ENCODE measurements at places on chromosomes 4 and X. TPM values are rescaled to one million over a fixed set of nuclear protein-coding genes. Genes with fewer than 3 reads are reported as not detected.

GRCh38 chr4:140372751-140373327 is 607 bp upstream of the SCOC start:
- no peak for DNase-seq

GRCh38 chr4:53908661-53909078 is 155.7 kb downstream of the CHIC2 start:
- DNase-seq: no peak

GRCh38 chr4:3452376-3452775 is 10.6 kb downstream of the HGFAC start:
- no peak for DNase-seq

GRCh38 chr4:81164126-81164525 is 50.9 kb downstream of the PRKG2 start:
- no peak for DNase-seq

GRCh38 chrX:47849778-47850177 is 13.1 kb downstream of the ZNF81 start:
- no peak for DNase-seq

DNA sequence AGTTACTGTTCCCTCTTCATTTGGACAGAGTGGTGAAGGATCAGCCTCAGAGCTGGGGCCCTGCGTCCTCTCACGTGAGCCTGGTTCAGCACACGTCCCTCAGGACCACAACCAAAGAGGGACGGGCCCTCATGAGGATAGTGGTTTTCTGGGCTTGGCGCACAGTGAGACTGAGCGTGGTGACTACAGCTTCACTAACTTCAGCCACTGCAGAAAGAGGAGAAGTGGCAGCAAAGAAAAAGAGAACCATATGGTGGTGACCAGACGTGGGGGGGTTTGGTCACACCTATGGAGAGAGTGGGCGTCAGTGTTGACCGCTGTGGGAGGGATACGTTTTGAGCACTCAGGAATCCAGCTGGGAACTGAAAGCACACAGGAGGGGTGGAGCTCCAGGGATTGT is 21.8 kb upstream of the TNIP3 start:
- no peak for DNase-seq

DNA sequence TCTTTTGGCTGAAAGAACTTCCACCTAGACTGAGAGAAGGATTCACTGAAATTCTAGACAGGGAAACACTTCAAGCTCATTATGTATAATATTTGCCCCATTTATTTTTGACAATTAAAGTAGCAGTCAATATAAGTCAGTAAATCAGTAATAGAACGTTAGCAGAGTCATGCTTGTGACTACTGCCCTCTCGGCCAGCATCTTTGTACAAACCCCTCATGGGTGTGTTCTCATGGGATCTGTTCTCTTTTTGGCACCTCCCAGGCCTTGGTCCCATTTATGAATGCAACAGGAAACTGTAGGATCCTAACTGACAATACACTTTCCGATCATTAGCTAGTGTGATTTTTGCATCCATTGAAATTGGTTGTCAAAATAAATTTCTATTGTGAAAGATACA is 2.9 kb downstream of the MSL3 start:
- no peak for DNase-seq

- no peak for DNase-seq
Observed at GRCh38 chrX:56788717-56789122, 59.7 kb downstream of the NBDY start.

DNA sequence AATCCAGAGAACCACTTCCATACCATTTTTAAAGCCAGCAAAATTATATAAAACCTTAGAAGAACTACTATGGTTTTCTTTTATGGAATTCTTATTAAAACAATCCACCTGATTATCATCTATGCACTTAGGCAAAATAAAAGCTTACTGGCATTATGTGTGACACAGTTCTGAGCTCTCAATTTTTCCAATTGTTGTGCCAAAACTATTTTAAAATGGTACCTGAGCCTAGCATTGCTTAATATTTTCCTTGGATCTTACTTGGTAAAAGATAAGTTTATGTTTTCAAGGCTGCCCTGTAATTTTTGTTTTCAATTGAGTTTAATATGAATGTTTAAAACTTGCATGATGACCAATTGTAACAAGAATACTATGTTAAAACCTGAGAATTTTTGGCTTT is 201.3 kb downstream of the MAD2L1 start:
- no peak for DNase-seq

- DNase-seq: no peak
Observed at GRCh38 chr4:121242188-121242750, 78.1 kb upstream of the TNIP3 start.

- DNase-seq: no peak
Observed at GRCh38 chr4:148982200-148982599, 540.0 kb upstream of the NR3C2 start.

DNA sequence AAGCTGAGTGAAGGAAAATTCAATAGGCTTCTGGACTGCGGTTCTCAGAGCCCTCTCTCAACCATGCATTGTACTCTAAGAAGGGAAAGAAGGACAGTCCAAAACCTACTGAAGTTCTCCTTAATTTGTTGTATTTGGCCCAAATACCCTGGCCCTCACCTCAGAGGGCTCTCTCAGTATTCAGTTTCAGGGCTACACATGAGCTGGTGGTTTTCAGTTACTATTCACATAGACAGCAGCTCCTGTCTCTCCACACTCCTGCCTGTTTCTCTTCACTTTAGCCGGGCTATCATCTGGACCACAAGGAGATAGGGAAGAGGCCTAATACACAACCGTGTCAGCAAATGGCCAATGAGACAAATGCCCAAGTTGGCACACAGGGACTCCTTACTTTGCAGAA is 66.0 kb downstream of the ATG4A start:
- no peak for DNase-seq

DNA sequence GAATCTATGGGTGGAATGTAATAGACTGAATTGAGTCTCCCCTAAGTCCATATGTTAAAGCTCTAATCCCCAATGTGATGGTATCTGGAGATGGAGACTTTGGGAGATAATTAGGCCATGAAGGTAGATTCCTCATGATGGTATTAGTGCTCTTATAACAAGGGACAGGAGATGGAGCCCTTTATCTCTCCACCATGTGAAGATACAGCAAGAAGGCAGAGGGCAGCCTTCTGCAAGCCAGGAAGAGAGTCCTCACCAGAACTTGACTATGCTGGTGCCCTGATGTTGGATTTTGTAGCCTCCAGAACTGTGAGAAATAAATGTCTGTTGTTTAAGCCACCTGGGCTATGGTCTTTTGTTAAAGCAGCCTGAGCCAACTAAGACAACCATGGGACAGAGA is 76.4 kb upstream of the F8A3 start:
- no peak for DNase-seq

DNA sequence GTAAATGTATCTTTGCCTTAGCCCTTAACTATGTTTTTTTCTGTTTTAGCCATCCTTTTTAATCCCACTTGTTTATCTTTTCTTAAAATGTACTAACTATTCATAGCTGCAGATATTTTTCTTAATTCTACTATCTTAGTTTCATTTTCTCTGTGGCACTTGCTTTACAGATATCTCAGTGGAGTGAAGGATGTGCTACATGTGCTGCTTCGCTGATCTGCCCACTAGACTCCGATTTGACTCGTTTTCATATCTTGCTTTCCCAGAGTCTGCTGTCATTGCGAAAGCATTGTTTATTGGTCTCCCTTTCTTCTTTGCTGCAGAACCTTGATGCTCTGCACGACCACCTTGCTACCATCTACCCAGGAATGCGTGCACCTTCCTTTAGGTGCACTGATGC is 30.6 kb downstream of the GUCY1B1 start:
- DNase-seq: no peak

GRCh38 chr4:139540161-139540560 is 15.9 kb downstream of the SETD7 start:
- no peak for DNase-seq

- DNase-seq: no peak
Observed at GRCh38 chr4:150862829-150863228, 152.3 kb downstream of the LRBA start.

FRMPD3 gene
- total RNA-seq: 0.05 TPM

MTTP gene
- 3.3 TPM for total RNA-seq

SH3TC1 gene
- total RNA-seq: 8.2 TPM

WDR17 gene
- 0.32 TPM for total RNA-seq

DBET gene
- total RNA-seq: not detected

ACE2 gene
- total RNA-seq: 13.3 TPM
